Stimulated activated CD8-positive, alpha-beta memory T cell treated with anti-CD3 and anti-CD28 coated beads, Interleukin-7, amount 100 ng/mL, for 48 hours (primary cell): ENCODE measurements at places on chromosomes 5 and 9.

DNA sequence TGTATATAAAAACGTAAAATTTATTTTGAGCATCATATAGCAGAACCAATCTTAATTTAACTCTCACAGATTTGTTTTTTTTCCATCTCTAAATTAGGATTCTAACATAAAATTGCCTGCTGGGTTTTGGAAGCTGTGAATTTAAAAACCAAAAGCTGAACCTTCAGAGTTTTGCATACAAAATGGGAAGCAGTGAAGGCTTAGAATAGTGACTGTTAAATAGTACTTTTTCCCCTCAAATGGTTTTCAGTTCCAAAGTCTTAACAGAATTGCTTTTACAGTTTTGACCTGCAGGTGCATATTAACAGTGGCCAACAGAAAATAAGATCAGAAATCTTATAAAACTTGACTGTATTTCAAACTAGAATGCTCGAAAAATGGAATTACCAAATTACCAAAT, 55.1 kb upstream of the LVRN start:
- no peak for DNase-seq

DNA sequence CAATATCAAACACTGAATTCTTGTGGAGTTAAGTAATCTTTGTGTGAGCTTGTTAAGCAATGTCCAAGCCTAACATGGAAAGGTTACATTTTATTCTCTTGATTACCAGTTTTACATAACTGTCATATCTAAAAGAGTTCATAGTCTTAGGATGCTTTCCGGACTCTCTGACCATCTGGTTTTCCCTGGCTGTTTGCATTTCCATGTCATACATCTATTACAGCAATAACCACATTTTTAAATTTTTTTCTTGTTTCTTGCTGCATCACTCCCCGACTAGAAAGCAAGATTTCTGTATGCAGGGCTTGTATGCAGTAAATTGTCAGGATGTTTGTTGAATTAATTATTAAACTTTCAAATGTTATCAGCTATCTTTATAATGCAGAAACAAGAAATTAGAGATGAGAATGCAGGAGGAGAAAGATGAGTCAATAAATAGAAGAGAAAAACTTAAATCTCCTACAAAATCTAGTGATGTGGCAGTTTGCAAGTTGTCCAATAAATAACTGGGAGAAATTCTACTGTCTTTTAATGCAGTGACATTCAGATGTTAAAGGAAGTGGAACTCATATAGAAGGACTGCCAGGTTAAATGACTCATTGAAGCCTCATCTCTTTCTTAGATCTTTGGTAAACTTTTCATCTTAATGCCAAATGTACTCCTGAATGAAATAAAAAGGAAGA, 179.6 kb upstream of the SGCD start:
- DNase-seq = no peak

DNA sequence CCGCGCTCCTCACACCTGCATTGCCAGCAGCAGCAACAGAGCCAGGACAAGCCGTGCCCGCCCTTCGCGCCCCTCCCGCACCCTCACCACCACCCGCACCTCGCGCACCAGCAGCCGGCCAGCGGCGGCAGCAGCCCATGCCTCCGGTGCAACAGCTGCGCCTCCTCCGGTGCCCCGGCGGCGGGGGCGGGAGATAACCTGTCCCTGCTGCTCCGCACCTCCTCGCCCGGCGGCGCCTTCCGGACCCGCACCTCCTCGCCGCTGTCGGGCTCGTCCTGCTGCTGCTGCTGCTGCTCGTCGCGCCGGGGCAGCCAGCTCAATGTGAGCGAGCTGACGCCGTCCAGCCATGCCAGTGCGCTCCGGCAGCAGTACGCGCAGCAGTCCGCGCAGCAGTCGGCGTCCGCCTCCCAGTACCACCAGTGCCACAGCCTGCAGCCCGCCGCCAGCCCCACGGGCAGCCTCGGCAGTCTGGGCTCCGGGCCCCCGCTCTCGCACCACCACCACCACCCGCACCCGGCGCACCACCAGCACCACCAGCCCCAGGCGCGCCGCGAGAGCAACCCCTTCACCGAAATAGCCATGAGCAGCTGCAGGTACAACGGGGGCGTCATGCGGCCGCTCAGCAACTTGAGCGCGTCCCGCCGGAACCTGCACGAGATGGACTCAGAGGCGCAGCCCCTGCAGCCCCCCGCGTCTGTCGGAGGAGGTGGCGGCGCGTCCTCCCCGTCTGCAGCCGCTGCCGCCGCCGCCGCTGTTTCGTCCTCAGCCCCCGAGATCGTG, 517 bp downstream of the KCNN2 start:
- no peak for DNase-seq

DNA sequence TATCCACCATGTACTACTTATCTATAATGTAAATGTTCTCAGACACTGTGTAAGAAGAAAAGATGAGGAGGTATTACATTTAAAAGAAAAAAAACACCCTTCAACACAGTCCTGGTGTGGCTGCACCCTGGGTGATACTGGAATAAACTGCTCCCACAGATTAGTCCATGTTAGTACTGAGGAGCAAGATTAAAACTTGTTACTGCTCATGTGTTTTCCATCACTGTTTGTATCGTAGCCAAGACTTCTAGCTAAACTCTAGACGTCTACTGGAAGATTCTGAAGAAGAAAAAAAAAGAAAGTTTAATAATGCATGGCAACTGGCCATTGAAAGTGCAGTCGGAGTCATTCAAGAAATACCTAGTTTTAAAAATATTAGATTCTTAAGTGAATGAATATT, at the start of gene ASPN:
Gene ASPN (minus strand): TSS at position 178 of the 400 bp plus-strand sequence.
- DNase-seq = no peak

GRCh38 chr5:88304356-88304755, 35.7 kb upstream of the TMEM161B start:
- no peak for DNase-seq

- no peak for DNase-seq
Observed at GRCh38 chr5:116299746-116300640, 215.2 kb downstream of the COMMD10 start.

GRCh38 chr9:15069106-15069505, 158.9 kb upstream of the FREM1 start:
- no peak for DNase-seq

GRCh38 chr5:122400938-122401337, 88.9 kb downstream of the SNCAIP start:
- no peak for DNase-seq

DNA sequence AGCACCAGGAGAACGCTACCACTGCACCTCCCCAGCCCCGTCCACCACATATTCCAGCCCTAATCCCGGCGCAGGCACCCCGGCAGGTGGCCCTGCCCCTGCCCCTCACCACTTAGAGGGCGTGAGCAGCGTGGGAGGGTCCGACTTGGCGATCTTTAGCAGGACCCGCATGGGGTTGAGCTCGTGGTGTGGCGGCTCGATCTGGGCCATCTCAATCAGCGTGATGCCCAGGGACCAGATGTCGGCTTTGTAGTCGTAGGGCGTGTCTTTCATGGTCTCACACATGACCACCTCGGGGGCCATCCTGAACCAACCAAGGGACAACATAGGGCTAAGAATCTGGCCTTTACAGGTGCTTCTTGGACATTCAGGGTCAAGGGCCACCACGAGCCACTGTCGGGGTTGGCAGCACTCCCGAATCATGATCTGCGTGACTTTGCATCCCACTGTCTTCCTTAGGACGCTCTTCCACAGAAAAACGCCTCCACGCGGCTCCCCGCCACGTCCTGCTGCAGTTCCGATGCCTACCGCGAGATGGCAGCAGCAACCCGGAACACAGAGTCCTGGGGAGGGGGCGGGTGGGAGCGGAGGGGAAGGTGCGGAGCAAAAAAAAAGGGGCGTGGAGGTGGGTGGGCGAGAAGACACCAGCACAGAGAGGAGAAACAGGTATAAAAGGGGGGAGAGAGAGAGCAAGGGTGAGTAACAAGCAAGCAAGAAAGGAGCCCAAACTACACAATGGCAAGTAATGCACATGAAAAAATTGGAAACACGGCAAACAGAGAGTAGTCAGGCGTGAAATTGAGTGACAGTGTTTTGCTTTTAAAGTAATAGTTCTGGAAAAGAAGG, 81.3 kb downstream of the STK10 start:
- peak; percentile 26 for DNase-seq

DNA sequence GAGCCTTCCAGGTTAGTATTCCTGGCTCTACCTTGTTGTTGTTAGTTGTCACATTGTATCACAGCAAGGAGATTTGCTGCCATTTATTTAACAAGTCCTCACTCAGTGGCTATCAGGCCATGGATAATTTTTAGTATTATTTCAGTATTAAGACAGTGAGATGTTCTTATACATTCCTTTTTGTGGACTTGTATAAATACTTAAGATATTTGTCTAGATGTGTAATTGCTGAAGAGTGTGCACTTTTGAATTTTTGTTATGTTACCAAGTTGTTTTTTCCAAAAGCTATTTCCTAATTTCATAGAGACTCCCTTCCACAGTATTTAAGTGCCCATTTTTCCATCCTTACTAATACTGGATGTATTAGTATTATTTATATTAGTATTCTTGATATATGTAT, 22.0 kb downstream of the SLC36A1 start:
- no peak for DNase-seq

DNA sequence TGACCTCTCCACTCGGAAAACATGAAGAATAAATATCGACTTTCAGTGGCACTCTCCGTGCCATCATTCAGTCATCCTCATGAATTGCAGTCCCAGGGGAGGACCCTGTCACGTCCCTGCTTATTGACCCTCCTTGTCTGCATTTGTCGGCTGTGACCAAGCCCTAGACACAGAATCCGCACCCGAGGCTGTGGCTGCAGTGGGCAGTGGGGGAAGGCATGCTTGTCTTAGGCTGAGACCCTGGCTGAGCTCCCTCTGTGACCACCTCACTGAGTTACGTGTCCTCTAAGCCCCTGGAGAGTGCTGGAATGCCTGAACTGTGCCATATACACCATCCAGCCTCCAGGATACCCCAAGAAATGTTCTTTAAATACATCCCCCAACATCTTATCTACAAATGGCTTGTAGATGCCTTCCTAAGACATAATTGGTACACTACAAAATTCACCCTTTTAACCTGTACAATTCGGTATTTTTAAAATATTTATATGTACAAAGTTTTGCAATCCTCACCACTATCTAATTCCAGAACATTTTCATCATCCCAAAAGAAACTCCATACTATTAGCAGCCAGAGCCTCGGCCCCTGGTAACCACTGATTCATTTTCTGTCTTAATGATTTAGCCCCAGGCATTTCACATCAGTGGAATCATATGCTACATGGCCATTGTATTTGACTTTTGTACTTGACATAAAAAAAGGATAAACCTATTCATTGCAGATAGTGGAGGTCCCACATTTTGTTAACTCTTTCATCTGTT, 80.8 kb upstream of the ICE1 start:
- DNase-seq = no peak

DNA sequence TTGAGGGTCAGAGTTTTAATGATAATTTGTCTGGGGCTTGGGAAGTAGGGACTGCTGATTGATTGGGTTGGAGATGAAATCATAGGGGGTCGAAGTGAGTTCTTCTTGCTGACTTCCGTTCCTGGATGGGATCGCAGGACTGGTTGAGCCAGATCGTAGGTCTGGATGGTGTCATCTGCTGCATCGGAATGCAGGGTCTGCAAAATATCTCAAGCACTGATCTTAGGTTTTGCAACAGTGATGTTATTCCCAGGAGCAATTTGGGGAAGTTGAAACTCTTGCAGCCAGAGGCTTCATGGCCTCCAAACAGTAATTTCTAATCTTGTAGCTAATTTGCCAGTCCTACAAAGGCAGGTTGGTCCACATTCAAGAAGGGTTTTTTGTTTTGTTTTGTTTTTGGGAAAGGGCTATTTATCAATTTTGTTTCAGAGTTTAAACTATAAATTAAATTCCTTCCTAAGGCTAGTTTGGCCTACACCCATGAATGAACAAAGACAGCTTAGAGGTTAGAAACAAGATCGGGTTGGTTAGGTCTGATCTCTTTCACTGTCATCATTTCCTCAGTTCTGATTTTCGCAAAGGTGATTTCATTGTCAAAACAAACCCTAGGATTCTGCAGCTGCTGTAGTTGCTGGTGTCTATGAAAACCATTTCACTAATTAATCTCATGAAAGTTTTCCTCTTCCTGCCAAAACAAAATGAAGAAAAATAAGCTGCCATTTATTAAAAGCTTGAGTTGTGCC, 388.0 kb downstream of the TMEM232 start:
- DNase-seq = no peak

DNA sequence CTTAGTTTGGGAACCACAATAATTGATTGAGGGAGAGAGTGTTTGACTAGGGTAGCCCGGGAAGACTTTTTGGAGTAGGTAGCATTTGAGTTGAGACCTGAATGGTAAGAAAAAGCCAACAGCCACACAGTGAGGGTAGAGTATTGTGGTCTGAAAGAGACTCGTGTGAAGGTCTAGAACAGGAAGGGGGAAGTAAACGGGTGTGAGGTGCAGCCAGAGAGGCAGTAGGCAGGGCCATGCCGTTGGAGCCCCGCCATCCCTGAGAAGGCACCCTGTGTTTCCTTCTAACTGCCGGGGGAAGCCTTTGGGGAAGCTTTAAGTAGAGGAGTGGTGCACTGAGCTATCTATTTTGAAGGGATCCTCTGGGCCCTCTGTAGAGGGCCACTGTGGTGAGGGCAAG, 3.5 kb upstream of the F2RL2 start:
- no peak for DNase-seq

DNA sequence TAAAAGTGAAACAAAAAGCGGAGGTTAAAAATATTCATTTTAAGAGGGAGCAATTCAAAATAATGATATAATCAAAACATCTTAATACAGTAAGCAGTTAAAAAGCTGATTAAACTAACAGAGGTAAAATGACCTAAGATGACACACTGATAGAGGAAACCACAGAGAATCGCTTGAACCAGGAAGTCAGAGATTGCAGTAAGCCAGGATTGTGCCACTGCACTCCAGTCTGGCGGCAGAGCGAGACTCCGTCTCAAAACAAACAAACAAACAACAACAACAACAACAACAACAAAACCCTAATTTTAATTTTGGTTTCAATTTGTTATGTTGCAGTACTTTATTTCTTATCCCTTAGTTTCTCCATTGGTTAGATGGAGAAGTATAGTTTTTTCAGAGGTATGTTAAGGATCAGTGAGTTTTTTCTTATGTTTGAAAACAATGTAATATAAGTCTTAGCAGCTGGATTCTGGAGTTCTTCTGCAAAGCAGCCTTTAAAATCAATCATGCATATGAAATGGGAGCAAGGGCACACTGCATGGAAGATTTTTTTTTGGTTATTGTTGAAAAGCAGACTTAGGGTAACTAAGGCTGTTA, 58.5 kb downstream of the MLANA start:
- DNase-seq = no peak

DNA sequence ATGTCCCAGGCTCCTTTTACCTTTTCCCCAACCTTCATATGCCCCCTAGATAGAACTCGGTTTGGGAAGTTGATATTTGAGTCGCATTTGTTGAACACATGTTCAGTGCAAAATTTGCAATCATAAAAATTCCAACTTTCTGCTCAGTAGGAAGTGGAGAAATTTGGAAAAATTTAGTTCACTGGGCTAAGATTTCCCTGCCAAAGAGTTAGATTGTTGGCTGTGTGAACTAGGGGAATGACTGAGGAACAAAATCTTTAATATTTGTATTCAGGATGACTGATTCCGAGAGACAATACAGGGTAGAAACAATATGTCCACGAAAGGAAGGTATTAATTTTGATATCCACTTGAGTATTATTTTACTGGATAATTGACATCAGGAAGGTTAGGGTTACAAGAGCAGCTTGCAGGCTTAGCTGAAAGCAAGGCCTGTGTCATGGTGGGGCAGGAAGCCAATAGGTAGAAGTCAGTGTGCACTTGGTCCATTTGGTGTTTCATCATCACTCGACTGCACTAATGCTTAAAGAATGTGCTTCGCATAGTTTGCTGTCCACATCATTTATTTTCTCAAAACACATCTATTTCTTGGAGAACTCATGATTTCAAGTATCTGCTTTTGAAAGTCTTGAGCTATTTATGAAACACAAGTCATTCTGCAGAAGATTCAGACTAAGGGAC, 59.4 kb upstream of the GNA14 start:
- DNase-seq = no peak
